Stimulated activated naive CD4-positive, alpha-beta T cell treated with Interleukin-2 at 50 U/mL for 16 hours (primary cell): ENCODE measurements at places on chromosomes 5 and 9.

GRCh38 chr5:166746506-166746905 is 1544.9 kb upstream of the WWC1 start:
- DNase-seq = no peak

GRCh38 chr9:114069476-114070187 is 8.5 kb downstream of the AMBP start:
- DNase-seq = no peak

DNA sequence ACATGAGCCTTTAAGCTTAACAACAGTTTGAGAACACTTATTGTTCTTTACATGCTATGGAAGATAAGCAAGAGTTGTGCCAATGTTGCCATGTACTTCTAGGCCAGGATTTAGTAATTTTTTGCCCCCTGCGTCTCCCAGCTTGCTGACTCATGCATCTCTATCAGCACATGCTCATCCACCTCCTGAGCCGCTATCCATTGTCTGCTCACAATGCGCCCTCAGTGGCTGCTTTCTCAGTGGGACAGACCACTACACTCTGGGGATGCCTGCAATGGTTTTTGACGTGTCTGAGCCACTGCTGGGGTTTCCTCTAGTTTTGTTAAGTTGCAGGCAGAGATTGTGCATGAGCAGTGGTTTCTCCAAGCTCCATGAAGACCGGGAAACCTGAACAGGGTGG is 50.9 kb upstream of the PHF2 start:
- DNase-seq = no peak

- no peak for DNase-seq
Observed at GRCh38 chr5:66239034-66239433, 94.9 kb downstream of the SREK1 start.

- DNase-seq = no peak
Observed at GRCh38 chr9:124512806-124513204, 5.6 kb upstream of the NR5A1 start.

- DNase-seq = no peak
Observed at GRCh38 chr5:15606197-15606596, 106.2 kb downstream of the FBXL7 start.

GRCh38 chr9:70600506-70600905 is 186.0 kb upstream of the KLF9 start:
- DNase-seq = no peak

DNA sequence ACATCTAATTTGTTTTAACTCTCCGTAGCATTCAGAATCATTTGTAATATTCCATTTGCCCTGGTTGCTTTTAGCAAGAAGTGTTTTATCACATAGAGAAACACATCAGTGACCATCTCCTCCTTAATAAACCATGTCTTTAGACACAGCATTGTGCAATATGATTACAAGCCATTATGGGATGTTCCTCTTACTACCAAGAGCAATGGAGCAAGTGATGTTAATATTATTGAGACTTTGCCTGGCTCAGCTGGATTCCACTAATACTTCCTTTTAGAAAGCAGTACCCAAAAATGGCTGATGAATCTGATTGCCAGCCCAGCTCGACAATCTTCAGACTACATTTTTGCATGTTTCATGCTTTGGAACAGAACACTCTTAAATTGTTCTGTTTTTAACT is 364.2 kb downstream of the OSTF1 start:
- no peak for DNase-seq

- no peak for DNase-seq
Observed at GRCh38 chr9:36961561-36962325, 72.3 kb downstream of the PAX5 start.

- DNase-seq = no peak
Observed at GRCh38 chr5:36457511-36458270, 148.7 kb upstream of the SLC1A3 start.

- DNase-seq = no peak
Observed at GRCh38 chr5:88390096-88390441, 121.4 kb upstream of the TMEM161B start.

- DNase-seq = no peak
Observed at GRCh38 chr9:38318759-38319495, 73.6 kb upstream of the ALDH1B1 start.

DNA sequence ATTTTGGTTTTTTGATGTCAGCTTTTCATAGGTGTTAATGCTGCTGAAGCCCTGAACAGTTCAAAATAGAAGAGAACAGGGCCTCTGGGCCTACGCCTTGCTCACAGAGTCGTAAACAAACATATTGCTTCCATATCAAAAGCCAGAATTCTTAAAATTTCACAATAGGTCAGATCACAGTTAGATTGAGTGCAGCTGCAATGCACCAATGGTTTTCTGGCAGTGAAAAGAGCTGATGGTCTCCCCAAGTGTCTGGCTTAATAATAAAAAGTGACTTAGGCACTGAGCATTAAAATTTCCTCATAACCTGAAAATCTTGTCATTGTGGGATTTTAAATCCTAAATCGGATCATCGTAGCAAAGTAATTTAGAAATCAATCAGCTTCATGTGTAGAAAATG is 493.0 kb downstream of the CAAP1 start:
- no peak for DNase-seq
